Activated CD4-positive, alpha-beta T cell treated with anti-CD3 and anti-CD28 coated beads, Interleukin-10, Interleukin-2, amounts not matched to agents 100 ng/mL and 50 ng/mL, durations not matched to agents 16 hours and 8 hours (primary cell): ENCODE measurements at places on chromosomes 7 and 10.

- DNase-seq: no peak
Observed at GRCh38 chr10:43204042-43204942, 62.6 kb downstream of the RASGEF1A start.

- DNase-seq: no peak
Observed at GRCh38 chr7:130277763-130278643, 11.3 kb downstream of the CPA2 start.

GRCh38 chr10:117817116-117817515, 229.6 kb downstream of the RAB11FIP2 start:
- DNase-seq: no peak

- DNase-seq: no peak
Observed at GRCh38 chr10:4266416-4267085, 481.5 kb upstream of the KLF6 start.

DNA sequence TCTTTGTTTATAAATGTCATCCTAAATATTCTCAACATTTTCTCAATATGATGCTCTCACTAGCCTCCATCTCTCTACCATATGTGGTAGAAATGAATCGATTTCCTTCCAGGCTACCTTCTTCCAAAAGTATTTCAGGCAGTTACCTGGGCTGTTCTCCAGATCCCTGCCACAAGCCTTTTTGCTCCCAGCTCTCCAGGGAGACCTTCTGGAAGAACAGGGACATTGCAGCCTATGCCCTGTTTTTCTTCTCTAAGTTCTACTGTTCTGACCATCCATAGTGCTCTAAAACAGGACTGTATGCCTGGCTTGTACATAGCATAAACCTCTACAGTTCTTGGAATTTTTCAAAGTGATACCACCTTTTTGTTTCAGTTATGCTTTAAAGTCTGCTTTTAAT, 552.8 kb downstream of the ANKRD7 start:
- no peak for DNase-seq

- no peak for DNase-seq
Observed at GRCh38 chr10:125155101-125155500, 5.3 kb downstream of the CTBP2 start.

- no peak for DNase-seq
Observed at GRCh38 chr7:29202651-29203069, 8.1 kb downstream of the CHN2 start.

- DNase-seq: no peak
Observed at GRCh38 chr10:121600611-121601010, 2.4 kb upstream of the FGFR2 start.

DNA sequence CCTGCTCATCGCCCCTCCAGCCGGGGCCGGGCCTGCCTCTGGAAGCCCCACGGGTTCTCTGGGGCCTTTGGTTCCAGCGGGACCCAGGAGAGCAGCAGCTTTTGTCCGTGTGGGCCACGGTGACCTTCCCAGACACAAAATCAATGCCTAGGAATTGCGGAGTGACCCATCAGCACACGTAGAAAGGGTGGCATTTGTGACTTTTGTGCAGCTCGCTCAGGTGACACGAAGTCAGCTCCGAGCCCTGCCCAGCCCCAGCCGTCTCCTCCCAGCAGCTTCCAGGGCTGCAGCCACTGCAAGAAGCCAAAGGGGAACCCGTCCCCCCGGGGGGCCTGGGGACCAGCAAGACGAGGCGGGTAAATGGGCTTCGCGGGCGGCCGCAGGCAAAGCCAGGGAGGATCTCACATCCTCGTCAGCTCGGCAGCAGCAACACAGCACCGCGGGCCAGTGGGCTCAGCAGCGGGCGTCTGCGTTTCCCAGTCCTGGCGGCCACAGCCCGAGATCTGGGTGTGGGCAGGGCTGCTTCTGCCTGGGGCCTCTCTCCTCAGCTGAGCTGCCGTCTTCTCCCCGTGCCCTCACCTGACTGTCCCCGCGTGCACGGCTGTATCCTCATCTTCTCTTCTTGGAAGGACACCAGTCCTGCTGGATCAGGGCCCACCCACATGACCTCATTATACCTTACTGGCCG, 88.5 kb downstream of the PAXIP1 start:
- DNase-seq: no peak

DNA sequence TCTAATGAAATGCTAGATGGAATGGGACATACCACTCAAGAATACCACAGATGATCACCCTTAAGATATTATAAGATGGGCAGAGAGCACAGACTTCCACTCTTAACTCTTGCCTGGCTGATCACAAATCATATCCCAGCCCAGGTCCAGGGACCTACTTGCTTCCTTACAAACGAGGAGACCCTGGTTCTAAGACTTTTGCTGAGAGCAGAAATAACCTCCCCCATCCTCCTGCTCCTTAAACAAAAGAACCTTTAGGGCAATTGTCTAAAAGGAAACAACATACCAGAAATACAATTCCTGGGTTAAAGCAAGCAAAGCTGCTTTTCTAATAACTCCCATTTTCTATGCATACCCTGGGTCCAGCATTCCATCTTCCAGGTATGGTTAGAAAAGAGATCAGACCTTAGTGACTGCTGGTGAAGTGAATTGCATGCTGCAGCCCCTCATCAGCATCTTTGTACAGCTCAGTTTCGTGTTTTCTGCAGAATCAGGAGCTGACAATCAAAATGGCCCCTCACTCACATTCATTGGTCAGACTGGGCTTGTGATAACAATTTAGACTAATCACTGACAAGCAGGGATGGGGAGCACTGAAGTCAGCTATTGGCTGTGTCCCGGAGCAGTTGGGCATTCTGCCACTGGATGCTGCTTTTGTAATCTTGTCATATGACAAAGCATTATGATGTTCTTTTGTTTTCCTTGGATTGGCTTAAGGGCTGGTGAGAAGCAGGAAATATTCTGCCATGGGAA, 14.6 kb downstream of the IFIT3 start:
- DNase-seq: no peak

DNA sequence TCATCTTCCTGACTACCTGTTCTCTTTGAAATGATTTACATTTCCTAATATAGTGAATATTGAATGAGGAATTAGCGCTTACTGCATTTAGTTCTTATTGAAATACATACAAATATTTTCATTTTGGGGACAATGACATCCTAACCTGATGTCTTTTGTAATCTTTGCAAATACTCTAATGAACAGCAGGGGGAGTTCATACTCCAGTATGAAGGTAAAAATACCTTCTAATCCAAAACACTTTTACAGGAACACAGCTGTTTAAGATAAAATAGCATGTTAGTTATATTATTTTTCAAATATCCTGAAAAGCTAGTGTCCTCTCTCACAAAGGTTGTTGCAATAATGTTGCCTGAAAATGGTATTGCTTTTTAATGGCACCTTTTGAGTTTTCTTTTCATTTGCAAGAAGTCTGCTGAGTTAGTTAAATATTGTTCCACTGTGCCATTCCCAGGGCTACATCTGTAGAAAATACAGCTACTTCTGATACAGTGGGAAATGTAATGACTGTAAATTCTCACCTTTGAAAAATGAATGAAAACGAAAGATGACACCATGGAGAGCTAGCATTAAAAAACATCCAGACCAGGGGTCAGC, 400.0 kb downstream of the PHF14 start:
- peak; percentile 2 for DNase-seq

- no peak for DNase-seq
Observed at GRCh38 chr7:144508702-144509101, 105.2 kb upstream of the NOBOX start.

DNA sequence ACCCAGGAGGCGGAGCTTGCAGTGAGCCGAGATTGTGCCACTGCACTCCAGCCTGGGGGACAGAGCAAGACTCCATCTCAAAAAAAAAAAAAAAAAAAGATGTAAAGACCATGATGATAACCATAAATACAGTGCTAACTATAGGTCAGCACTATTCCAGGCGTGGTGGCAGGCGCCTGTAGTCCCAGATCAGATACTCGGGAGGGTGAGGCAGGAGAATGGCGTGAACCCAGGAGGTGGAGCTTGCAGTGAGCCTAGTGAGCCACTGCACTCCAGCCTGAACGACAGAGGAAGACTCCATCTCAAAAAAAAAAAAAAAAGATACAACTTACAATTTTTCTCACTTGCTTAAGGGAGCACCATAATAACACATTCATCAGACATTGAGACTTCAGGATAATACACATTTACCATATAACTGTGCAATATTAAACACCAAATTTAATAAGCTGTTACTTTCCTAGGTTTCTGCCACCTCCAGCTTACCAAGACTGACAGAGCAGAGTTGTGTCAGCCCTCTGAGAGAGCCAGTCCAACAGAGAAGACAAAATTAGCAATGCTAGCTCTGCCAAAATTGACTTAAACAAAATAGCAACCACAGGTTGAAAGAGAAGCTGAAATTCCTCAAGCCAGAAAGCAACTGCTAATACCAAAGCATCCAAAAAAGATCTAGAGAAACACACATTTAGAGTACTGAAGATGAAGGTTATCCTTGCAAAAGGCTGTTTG, 8.2 kb downstream of the DNA2 start:
- no peak for DNase-seq

GRCh38 chr10:49090189-49090575, 25.1 kb downstream of the VSTM4 start:
- DNase-seq: no peak

- no peak for DNase-seq
Observed at GRCh38 chr7:77788327-77788902, 9.8 kb downstream of the TMEM60 start.

- no peak for DNase-seq
Observed at GRCh38 chr7:124672011-124672410, 93.6 kb downstream of the GPR37 start.

GRCh38 chr10:60021361-60021760, 115.0 kb upstream of the CCDC6 start:
- no peak for DNase-seq

DNA sequence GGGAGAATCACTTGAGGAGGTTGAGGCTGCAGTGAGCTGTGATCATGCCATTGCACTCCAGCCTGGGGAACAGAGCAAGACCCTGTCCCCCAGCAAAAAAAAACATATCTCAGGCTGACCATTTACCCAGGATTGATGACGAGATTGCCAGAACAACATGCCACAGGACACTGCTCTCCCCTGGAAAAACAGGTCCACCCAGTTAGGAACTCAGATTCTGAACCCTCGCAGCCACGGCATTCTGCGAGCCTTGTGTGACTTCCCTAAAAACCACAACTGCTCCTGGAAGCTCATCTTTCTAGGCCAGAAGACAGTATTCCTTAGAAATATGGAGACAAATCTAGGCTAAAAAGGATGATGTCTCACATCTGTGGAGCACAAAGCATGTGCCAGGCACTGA, 42.1 kb upstream of the SH2B2 start:
- DNase-seq: no peak

- DNase-seq: no peak
Observed at GRCh38 chr7:142376356-142376997, 118.6 kb upstream of the PRSS58 start.

- DNase-seq: no peak
Observed at GRCh38 chr7:84529480-84530205, 335.1 kb upstream of the SEMA3A start.

- DNase-seq: peak; percentile 58
Observed at GRCh38 chr7:16801111-16801542, 3.7 kb downstream of the AGR2 start.

DNA sequence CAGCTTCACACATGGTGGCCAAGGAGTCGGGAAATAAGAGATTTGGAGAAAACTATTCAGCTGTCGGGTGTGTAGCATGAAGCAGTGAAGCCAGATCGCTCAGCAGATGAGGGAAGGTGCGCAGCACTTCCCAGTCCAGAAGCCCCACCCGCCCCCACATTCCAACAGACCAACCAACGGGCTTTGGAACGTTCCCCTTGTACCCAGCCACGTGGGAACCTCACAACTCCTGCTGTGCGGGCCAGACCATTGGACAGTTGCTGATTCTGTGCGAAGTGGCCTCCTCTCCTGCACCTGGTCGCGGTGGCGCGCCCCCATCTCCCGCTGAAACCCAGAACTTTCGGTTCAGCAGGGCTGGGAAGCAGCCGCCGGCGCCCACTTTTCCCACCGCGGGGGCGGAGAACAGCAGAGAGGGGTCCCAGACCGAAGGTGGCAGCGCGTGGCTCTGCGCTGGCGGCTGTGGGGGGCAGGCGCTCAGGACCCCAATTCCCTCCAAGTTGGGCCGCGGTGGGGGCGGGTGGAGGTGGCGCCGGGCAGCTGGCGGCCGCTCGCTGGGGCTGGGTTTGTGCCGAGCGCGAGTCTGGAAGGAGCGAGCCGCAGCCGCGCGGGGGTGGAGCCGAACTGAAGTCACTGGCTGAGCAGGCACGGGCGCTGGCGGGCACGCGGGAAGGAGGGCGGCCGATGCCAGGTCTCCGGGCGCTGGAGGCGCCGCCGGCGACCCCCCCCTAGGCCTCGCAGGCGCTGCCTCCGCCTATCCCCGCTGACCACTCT, 1301.5 kb upstream of the SORCS1 start:
- no peak for DNase-seq

DNA sequence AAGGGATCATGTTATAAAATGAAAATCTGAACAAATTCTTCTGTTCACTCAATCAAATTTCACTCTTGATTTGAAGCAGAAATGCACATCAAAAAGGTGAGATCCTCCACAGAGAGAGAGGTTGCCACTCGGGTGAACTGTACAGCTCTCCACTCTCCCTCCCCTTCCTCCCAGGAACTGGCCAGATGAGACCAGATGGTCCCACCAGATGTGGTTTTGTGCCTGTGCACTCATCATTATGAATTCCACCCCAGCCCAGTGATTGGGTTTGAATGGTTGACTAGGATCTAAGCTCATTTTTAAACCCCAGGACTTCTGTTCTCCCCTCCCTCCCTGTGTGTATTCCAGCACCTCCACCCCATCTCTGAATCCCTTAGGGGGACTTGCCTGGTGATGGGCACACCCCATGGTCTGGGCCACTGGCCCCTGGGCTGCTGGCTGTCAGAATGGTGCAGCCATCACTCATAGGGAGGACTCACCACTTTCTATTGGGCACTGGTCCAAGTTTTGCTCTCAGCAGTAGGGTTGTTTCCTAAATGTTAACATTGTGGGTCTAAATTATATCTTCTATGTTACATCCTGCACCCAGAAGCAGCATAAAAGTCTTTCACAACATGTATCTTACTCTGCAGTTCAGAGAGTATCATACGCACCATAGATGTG, 393.1 kb downstream of the TNS3 start:
- DNase-seq: no peak

- no peak for DNase-seq
Observed at GRCh38 chr10:120530699-120531098, 73.7 kb downstream of the PLPP4 start.

DNA sequence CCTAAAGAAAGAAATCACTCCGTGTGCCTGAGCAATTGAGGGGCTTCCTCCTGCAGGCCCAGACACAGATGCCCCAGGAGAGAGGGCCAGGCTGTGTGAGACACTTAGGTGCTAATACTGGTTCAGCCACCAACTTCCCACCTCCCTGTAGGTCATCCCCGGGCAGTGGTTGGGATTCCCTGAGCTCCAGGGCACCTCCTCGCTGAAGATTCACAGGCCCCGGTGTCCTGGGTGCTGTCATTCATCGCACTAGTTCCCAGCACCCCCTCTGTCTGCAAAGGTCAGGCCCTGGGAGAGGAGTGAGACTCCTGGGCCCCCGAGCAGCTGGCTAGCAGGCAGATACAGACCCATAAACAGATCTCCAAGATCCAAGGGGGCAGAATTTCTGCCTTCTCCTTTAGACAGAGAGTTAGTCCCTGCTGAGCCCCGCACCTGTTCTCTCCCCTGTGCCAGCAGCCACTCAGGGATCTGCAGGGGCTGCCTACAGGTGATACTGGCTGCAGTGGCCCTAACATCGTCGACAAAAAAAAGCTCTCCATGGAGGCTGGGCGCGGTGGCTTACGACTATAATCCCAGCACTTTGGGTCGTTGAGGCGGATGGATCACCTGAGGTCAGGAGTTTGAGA, 38.2 kb upstream of the GTF2I start:
- no peak for DNase-seq

GRCh38 chr7:124388751-124389150, 355.9 kb upstream of the TMEM229A start:
- DNase-seq: no peak
